HEK293T (cell line): ENCODE measurements at places on chromosomes 2 and 18.
A peak's percentile ranks its signal among the peaks of the same experiment; 100 is the strongest.

DNA sequence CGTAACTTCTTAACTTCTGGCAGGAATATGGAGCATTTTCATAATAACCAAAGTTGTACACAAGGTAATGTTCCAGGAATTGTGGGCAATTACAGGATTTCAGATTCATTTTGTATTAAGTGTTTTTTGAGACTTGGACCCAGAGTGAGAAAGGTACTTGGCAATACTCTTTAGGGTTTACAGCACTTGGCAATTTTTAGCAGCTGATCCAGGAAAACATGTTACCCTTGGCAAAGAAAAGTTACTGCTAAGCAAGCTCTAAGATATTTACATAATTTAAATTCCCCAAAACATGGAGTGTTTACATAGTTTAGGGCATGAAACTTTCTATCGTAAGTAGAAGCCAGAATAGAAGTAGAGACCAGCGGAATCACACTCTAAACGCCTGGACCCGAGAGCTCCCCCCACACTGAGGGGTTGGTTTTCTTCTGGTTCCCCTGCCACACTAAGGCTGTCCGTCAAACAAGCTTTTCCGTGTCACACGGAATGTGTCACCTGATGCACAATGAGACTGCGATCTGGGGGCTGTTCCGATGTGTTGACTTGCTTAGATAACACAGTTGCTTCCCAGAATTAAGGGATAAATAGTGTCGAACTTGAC, 177.1 kb downstream of the PTGR3 start:
- no peak for DNase-seq

DNA sequence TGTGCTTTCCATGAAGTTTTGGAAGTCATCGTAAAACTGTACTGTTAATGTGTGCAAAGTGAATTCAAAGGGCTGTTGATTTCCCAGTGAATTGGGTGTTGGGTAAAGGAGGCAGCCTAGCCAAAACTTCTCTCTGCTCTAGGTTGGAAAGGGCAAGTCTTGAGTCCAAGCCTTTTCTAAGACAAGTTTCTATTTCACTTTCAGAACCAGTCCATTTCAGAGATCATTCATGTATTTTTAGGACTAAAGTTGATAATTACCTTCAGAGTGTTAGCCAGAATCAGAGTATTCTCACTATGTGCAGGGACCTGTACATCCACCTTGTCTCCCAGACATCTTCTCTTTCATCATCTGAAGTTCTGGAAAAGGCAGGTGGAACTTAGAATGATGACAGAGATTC, 636.1 kb upstream of the KLHL29 start:
- no peak for DNase-seq

GRCh38 chr2:65662654-65663432, 230.4 kb upstream of the SPRED2 start:
- peak; percentile 62 for DNase-seq

DNA sequence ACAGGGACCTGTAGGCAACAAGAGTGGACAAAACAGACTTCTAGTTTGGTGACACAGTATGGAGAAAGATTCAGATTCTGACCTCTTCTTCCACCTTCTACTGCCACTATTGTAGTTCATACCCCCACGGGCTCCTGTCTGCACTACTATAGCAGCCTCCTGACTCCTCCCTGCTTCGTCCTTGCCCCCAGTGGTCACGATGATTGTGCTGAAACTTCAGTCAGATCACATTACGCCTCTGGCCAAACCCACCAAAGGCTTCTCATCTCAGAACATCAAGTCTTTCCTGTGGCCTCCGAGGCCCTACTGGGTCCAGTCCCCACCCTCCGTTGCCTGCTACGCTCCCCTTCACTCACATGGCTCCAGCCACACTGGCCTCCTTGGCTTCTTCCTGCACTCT, 147.6 kb downstream of the CYP26B1 start:
- DNase-seq = no peak

GRCh38 chr2:66850376-66850775, 415.5 kb downstream of the MEIS1 start:
- DNase-seq = no peak

- no peak for DNase-seq
Observed at GRCh38 chr2:164485541-164485940, 135.7 kb downstream of the GRB14 start.

- DNase-seq = no peak
Observed at GRCh38 chr18:24054130-24054529, 39.6 kb downstream of the TTC39C start.

GRCh38 chr2:47313141-47313691, 89.7 kb upstream of the MSH2 start:
- no peak for DNase-seq

GRCh38 chr2:192159736-192160135, 35.0 kb downstream of the TMEFF2 start:
- DNase-seq = no peak

DNA sequence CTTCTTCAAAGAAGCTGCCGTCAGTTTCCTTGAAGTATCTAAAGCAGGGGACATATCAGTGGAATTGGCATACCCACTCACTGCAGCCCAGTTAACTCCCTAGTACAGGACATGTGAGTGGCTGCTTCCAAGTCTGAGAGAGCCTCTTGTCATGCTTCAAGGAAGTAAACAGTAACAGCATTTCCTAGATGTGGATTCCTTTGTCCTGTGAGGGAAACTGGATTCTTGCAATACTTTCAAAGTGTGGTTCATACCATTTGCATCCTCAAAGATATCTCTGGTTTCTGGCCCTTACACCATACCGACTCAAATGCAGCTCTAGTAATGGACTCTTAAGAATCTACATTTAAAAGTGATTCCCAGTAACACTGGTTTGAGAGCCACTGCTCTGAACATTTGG, 87.2 kb downstream of the ESCO1 start:
- DNase-seq = no peak

DNA sequence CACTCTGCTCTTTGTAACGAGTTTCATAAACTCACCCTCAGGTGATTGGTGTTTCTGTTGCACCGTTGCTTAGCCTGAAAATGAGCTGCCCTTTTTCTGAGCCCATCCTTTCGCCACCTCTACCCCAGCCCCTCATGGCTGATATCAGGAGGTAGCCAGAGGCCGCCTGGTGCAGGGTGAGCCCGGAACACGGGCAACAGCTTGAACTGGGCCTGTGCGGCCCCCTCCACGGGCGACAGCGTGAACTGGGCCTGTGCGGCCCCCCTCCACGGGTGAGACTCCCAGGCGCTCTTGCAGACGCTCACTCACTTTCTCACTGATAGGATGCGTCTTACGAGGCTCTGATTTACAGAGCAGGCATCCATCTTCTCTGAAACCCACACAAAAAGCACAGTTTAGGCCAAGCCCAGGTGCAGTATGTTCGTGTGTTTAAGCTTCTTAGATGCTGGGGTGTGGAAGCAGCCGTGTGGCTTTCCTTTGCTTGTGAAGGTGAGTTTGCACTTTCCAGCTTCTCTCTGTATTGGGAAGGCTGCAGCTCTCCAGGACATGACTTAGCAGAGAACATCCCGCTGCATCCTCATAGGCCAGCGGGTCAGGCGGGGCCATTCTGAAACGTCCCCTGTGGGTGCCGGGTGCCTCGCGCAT, 83.5 kb downstream of the NFATC1 start:
- DNase-seq = no peak

GRCh38 chr2:233845301-233846060, 8.9 kb downstream of the HJURP start:
- no peak for DNase-seq

DNA sequence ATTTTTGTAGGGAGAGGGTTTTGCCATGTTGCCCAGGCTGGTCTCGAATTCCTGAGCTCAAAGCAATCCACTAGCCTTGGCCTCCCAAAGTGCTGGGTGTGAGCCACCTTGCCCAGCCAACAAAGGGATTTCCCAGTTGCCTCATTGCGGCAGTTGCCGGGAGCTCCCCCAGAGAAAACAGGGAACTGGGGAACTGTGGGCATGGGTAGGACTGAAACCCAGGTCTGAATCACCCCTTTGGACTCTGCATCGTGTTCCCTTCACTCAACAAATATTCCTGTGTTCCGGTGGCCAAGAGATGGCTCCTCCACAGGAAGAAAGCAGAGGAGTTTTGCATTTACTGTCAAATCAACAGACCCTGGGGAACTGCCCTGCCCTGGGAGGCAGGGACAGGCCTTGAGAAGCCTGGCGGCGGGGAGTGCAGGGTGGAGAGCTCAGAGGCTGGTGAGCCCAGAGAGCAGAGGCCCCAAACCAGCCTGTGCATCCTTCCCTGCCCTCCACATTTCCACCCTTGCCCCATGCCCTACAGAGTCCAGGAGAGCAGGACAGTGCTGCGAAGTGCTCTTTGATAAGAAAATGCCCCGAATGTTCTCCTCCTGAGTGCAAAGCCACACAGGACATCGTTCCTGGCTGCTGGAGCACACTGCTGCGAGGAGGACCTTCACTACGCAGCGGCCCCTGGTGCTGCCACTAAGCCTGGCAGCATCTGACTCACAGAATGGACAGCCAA, 24.9 kb downstream of the MYO7B start:
- no peak for DNase-seq

- DNase-seq = no peak
Observed at GRCh38 chr2:159614534-159615366, 1.6 kb downstream of the BAZ2B start.

GRCh38 chr2:121099329-121100290, 185.4 kb downstream of the TFCP2L1 start:
- DNase-seq = peak; percentile 22

GRCh38 chr2:220782609-220783113, 789.4 kb downstream of the EPHA4 start:
- DNase-seq = no peak

GRCh38 chr18:78739882-78740677, 239.5 kb upstream of the SALL3 start:
- DNase-seq = no peak

- DNase-seq = no peak
Observed at GRCh38 chr2:130911482-130911881, 74.8 kb downstream of the ARHGEF4 start.

GRCh38 chr2:49928551-49928950, 774.2 kb upstream of the FSHR start:
- DNase-seq = no peak

DNA sequence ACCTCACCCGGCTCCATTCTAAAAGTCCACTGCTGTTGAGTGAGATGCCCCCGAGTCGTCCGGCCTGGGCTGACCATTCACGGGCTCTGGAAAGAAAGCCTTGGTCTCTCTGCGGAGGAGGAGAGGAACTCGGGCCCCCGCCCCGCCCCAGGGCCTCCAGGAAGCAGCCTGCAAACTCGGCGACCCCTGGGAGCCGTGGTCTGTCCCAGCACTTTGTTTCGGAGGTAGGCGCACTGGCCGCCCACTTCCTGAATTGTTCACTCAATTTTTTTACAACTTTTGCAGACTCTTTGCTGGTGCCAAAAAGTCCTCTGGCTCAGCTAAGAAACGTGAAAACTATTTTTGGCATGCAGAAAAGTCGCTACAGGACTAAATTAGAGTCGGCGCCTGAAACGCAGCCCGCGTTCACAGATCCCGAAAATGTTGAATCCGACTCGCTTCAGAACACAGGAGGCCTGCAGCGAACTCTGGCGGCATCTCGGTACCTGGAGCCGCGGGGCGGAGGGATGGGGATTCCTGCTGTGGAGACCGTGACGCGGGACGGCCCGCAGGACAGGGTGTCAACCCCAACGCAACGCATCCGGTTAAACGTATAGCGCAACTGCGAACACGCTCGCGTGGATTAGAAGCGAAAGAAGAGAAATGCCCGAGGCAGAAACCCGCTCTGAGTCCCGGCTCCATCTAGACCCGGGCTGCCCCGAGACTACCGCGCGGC, 1.5 kb downstream of the PXDN start:
- DNase-seq = peak; percentile 26

- DNase-seq = no peak
Observed at GRCh38 chr2:144099780-144100377, 420.0 kb downstream of the ZEB2 start.

DNA sequence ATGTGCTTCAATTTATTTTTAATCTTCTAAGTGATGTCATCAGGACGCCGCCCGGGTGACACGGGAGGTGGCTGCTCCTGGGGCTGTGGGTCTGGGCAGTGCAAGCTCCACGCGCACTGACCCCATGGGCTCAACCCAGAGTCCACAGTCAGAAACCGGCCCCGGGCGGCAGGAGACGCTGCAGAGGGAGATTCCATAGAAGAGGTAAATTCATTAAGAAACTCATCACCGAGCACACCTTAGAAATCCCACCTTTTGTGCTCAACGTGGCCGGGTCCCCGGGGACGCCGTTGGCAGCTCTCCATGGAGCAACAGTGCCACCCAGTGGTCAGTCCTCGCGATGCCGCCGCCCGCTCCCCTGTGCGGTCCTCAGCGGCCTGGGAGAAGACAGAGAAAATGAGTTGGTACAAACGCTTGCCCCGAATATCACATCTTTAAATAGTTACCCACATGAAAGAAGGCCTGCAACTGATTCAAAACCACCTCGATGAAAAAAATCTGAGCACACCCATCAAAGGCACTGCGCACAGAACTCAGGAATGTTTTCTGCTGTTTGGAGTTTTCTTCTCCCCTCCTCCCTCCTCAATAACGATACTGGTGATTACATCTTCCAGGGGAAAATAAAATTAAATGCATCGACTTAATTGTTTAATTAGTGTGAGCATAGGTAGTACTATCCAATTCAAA, 92.6 kb downstream of the CMPK2 start:
- DNase-seq = peak; percentile 71

GRCh38 chr2:113390124-113390849, 47.2 kb upstream of the ZNG1B start:
- peak; percentile 60 for DNase-seq

- DNase-seq = peak; percentile 78
Observed at GRCh38 chr2:237744613-237745249, 53.8 kb upstream of the RBM44 start.

DNA sequence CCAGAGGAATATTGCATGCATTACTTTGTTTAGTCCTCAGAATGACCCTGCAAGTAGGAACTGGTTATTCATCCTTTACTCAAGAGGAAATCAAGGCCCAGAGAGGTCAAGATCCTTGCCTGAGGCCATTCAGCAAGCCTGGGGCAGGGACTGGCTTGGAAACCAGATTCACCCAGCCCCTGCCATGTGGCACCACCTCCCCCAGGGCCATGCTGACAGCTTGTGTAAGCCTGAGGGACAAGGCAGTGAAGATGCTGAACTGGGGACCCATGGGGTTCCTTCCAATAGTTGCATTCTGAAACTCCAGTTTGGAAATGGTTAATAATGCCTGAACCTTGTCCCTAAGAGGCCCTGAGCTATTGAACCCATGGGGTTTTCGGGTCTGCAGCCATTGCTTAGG, 24.2 kb downstream of the TCF7L1 start:
- DNase-seq = no peak

- DNase-seq = no peak
Observed at GRCh38 chr2:240183006-240183874, 42.8 kb upstream of the OTOS start.
